MG63 (cell line): ENCODE measurements at places on chromosomes 1 and 21.
A peak's percentile ranks its signal among the peaks of the same experiment; 100 is the strongest.

GRCh38 chr1:180185971-180186645 is 31.4 kb downstream of the QSOX1 start:
- DNase-seq = no peak

- peak; percentile 50 for DNase-seq
Measured at GRCh38 chr1:242828828-242829227, 304.3 kb upstream of the PLD5 start.

- DNase-seq = peak; percentile 37
Measured at GRCh38 chr1:218439541-218440295, 94.6 kb downstream of the TGFB2 start.

GRCh38 chr1:42759114-42759513 is 7.7 kb downstream of the P3H1 start:
- DNase-seq = no peak
